ENCODE measurements at places on chromosomes 16 and 17.

- DNase-seq = no peak
These were observed 21.5 kb downstream of the TAT start for GRCh38 chr16:71555230-71555891.

DNA sequence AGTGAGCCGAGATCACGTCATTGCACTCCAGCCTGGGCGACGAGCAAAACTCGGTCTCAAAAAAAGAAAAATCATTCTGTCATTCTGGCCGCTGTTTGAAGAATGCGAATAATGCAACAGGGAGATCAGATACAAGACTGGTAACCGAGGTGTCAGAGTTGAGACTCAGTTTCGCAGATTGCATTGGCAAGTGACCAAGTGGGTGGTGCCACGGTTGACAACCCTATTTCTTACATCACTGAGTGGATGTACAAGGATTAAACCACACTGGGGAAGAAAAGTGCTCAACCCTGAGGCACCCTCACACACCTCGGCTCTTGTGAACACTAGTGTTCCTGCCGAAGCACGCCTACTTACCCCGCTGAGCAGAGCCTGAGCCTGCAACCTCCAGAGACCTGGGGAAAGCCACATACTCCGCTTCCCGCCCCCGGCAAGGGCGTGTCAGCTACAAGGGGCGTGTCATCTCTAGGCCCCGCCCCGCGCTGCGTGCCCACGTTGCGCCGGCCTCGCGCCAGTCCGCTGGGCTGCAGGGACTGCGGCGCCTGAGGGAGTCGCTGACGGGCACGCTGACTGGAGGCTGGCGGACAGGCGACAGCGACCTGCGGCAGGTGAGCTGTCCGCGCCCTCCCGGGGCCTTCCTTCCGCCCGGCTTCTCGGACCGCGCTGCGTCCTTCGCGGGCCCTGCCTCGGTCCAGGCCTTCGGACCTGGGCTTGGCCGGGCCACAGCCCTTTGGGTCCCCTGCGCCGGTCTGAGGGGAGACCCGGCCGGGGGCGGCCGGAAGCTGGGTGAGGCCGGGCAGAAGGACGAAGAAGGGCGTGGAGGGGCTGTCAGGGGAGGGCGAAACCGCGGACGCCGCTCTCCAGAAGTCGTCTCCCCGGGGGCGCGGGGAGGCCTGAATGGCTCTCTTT, at the start of gene HMOX2:
HMOX2 (plus strand) TSS at position 519 of the 909 bp plus-strand sequence. CDS start 29,127 bp downstream, outside the sequence.
- peak; percentile 95 for DNase-seq

- no peak for DNase-seq
These were observed 180.4 kb downstream of the IRF8 start for GRCh38 chr16:86079255-86079885.

DNA sequence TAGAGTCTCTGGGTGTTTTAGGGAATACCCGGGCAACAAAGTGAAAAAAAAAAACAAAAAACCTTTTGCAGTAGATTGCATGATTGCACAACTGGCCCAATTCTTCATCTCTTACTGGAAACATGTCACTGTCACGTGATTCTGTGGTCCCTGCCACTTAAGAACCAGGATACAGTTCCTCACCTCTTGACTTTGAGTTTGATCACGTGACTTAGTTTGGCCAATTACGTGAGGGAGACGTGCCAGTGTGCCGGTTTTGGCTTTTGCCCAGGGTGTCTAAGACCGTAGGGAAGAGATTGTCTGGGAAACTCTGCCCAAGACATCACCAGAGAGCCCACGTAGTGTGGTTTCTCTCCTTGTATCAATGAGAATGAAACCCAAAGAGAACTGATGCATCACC, 88.7 kb downstream of the GRIN2A start:
- no peak for DNase-seq

- no peak for DNase-seq
These were observed 49.3 kb upstream of the TNRC6C start for GRCh38 chr17:77909236-77909635.

- DNase-seq = no peak
These were observed 247.5 kb downstream of the CDH13 start for GRCh38 chr16:82874271-82874670.

DNA sequence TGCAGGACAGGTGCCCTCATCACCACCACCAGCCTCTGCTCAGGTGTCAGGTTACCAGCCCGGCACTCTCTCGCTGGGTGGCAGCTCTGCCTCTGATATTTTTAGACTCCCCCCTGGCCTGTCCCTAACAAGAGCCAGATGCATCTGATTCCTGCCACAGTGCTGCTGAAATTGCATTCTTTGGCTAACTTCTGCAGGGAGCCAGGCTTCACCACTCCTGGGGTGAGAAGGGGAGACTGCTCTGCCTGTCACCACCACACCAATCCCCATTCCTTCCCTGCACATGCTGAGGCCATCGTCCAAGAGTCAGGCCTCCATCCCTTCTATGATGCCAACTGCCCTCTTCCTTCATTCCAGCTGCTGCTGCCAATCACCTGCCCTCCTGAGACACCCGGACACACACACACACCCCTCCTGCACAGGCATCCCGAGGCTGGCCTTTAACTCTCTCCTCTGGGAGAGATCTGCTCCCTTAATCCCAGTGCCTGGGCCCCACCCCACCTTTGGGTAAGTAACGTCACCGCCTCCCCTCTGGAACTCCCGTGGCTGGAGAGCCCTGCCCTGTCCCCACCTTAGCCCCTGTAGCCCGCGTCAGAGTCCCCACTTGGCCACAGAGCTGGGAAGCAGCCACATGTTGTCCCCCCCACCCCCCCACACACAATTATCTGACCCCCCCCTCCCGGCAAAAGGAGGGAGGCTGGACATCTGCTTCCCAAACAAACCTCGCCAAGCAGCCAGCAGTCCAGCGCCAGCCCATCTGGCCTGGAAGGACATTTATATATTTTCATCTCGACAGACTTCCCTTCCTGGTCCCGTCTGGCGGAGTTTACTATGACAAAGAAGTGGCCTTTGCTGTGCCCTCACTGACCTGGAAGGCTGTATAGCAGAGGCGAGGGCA, 2.8 kb downstream of the EMP2 start:
- no peak for DNase-seq

DNA sequence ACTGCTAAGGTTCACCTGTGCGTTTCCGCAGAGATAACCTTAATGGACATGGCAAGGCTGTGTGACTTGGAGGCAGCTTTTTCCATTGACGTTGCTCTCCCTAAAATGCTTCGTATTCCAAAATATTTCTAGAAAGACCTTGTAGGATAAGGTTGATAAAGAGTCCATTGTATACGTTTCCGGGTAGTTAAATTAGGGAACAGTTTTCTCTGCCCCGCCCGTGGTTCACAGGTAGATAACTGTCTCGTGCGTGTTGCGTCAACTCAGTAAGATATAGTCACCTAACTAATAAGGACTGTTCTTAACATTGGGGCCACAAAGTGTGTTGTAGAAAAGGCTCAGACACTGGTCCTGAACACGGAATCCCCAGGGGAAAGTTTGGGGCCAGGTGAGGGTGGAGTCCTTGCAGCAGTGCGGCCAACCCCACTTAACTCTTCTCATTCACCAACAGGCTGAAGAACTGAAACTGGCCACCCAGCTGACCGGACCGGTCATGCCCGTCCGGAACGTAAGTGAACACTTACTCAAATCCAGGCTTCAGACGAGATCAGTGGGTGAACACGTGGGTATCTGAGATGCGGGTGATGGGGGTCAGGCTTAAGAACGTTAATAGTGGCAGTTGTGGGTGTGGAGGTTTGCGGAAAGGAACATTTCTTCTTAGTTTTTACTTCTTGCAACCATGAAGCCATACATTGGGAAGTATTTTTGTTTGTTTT, 1.6 kb downstream of the RPL13 start:
- no peak for DNase-seq

- DNase-seq = no peak
These were observed 47.6 kb downstream of the HSD17B2 start for GRCh38 chr16:82082543-82083244.

DNA sequence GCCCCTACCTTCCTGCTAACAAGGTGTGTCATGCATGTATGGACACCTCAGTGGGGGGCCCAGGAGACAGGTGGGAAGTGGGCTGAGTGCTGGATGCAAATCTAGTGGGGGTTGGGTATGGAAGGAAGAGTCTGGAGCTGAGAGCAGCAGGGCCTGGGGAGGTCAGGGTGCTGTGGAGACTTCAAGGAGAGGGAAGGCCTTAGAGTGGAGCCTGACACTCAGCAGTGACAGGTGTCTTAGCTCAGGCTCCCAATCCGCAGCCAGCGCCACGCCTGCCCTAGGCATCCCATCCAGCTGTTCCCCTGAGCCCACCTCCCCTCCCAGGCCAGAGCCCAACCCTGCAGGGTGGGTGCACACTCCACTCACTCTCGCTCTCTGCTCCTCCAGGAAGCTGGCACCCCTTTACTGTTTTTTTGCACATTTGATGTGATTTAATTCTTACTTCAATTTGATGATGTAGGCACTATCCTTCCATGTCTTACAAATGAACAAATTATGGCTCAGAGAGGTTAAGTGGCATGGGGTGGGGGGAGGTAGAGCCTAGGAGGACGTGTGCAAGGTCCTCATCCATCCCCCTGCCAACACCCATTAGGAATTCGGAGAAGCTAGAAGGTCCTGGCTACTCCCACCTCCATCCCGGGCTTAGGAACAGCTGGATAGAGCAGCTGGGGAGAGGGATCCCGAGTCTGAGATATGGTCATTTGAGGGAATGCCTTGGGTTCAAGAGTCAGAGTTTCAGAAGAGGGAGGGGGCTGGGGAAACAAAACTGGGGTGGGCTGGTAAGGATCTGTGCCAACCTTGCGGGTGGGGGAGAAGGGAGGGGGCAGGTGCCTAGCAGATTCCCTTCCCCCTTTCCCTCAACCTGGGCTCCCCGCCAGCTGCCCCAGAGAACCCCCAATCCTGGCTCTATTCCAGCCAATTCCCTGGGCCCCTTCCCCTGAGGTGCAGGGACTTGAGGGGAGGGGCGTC, 2.1 kb downstream of the FAM171A2 start:
- DNase-seq = no peak

- no peak for DNase-seq
These were observed 7.8 kb downstream of the HNF1B start for GRCh38 chr17:37737081-37737480.

GRCh38 chr17:39667262-39667944, 850 bp upstream of the PNMT start:
- no peak for DNase-seq

DNA sequence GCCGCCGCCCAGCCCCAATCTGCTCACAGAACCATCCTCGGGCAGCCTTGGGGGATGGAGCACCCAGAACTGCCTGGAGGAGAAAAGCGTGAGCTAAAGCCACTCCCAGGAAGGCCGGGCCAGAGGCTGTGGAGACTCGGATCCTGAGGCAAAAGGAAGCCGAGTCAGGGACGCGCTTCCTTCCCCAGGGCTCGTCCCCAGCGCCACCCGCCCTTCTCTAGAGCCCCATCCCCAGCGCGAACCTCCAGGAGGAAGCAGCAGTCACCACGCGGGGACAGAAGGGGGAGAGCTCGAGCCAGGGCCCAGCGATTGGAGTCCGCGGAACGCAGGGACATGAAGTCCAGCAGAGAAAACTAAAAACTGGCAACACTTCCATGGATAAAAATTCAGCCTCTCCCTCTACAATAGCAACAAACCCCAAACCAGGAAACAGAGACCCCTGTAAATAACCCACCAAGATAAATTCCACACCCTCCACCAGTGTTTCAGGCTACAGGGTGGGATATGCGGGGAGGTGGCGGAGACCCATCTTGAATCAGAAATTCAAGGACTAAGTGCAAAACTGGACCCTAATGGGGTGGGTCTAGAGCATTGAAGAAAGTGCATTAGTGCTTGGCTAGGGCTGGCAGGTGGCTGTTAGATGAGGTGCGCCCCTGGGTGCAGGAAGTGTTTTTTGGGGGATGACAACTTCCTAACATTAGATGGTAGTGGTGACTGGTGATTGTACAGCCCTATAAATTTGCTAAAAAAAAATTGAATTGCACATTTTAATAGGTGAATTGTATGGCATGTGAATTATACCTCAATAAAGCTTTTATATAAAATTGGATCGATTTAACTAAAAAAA, 116.1 kb upstream of the METRNL start:
- DNase-seq = no peak

GRCh38 chr16:61432421-61432820, 603.8 kb downstream of the CDH8 start:
- no peak for DNase-seq

DNA sequence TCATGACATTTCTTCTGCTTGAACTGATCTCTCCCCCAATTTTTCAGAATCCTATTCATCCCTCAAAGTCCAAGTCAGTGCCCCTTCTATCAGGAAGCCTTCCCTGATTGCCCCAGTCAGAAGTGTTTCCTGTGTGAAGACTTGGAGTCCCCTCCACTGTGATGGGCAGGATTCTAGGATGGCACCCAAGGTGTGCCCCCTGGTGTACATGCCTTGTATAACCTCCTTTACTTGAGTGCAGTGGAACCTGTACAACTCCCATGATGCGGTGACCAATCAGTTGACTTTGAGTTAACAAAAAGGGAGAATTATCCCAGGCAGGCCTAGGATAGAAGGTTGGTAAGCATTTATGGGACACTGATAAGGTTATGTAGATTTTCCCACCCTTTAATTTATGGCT, 23.4 kb downstream of the MYH13 start:
- no peak for DNase-seq

- no peak for DNase-seq
These were observed 66.5 kb downstream of the TEX2 start for GRCh38 chr17:64196601-64197000.

GRCh38 chr16:53090591-53091411, 36.0 kb downstream of the CHD9 start:
- DNase-seq = no peak

DNA sequence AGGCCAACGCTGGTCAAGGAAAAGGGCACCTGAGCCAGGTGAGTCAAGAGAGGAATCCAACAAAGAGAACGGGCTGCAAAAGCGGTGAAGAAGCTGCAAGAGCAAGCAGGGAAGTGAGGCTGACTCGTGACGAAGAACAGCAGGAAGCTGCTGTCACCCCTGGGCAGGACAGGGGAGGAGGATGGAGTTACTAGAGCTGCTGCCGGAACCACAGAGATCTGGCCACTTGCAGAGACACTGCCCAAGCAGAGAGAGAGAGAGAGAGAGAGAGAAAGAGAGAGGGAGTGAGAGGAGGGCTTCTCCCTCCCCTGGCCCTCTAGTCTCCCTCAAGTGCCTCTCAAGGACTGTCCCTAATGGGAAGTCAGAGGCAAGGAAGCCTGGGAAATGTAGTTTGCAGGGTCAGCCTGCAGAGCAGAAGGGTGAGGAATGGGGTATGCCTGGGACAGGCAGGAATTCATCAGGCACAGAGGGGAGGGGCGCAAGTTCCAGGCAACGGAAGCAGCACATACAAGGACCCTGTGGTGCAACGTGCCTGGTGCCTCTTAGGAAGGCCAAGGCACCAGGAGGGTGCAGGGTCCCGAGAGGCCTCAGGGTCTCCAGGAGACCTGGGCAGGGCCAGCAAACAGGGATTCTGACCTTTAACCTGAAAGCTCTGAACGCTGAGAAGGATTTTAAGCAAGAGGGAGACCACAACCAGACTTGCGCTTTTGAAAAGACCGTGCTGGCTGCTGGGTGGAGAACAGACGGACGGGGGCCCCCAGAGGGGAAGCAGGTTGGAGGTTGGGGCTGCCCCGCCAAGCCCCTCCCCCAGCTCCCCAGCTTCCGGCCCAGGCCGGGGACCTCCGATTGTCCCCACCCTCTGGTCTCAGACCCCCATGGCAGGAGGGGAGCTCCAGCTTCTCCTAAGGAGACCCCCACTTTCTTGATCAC, 45.8 kb upstream of the CIBAR2 start:
- DNase-seq = no peak

All from NCI-H1930 (cell line).